ENCODE measurements at places on chromosomes 3 and 15.

- DNase-seq = peak; percentile 86
Observed at GRCh38 chr15:44207643-44208042, 12.6 kb upstream of the FRMD5 start.

DNA sequence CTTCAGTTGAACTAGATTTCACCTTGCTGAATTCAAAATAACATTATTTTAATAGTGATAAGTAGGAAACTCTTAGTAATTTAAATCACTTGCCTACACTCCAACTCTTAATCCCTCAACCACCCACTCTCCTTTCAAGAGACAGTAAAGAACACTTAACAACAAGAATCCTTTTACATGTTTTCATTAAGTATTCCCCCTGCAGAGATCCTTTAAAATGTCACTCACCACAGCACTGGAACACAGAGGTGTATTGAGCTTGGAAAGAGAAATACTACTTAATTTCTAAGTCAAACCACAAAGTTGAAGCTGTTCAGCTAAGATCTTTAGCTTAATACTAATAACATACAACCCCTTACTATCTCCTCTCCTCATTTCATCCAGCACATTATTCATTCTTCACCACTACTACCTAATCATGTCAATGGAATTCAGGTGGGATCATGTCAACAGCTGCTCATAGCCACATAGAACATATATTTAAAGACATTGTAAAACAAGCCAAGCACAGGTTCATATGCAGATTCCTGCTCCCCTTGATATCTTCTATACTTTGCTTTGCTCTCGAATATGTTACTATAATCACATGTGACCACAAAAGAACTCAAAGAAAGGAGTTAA, 40.5 kb downstream of the IMPG2 start:
- DNase-seq = peak; percentile 7

- no peak for DNase-seq
Observed at GRCh38 chr3:27945229-27945628, 223.1 kb upstream of the EOMES start.

DNA sequence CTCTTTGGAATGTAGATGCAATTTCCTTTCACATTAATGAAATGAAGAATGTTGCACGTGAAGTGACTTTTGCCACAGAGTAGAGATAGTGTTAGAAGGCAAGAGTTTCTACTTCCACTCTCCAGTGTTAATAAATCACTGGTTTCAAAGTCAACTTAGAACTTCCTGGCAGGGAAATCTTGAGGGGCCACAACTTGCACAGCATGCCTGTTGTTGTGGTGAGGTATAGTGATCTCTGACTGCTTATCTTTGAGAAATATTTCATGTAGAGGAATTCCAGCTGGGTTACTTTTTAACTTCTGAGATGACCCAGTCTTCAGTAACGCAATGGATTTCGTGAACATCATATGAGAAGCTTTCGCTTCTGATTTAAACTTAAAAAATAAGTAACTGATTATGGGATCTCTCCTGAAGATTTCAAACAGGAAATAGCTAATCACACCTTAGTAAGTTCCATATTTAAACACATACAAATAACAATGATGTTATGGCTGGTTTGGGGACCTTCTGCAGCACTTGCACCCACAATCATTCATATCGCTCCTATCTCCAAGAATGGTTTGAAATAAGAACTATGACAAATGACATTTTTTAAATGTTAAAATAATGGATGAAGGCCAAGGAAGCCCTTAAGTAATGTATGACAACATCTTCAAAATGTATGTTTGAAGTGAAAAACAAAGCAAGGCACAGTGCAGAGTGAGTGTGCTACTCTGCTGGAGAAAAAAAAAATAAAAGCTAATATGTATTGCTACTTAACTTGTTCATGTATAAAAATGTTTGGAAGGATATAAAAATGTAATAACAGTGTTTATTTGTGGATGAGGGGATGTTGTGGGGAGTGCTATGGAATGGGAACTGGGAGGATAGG, 726.5 kb upstream of the NECTIN3 start:
- DNase-seq = peak; percentile 8

GRCh38 chr15:39191871-39192291, 389.0 kb upstream of the THBS1 start:
- DNase-seq = peak; percentile 87

GRCh38 chr3:46934498-46935167, 41.9 kb downstream of the CCDC12 start:
- no peak for DNase-seq

DNA sequence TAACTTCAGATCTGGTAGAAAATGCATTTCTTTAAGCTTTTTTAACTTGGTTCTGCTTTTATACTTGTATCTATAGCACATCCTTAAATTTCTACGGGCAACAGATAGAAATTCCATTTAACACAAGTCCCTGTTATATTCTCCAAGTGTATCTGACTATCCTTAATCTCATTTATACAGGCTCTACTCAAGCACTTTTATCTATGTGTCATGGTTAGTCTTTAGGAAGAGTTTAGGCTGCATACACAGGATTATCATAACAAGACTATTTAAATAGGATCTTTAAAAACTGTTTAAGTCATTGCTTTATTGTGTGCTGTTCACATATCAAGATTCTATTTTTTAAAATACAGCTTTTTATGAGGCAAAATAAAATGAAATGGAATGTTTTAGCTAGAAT, 52.7 kb downstream of the SETD5 start:
- DNase-seq = no peak

DNA sequence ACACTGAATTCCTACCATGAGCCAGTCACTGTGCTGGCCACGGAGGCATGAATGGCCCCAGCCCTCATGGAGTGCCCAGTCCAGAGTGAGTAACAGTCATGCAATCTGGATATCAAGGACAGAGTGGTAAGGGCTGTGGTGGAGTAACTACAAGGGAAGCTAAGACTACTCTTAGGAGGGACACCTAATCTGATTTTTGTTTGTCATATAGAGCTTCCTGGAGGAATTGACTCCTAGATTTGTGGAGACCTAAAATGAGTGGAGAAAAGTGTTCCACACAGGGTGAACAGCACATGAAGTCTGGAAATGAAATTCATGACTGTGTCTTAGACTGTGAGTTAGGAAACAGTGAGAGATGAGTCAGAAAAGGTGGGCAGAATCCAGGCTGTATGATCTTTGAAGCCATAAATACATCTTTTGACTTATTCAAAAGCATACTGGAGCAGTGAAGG, 219.9 kb downstream of the NFKBIZ start:
- peak; percentile 78 for DNase-seq

GRCh38 chr3:146416366-146416765, 53.0 kb downstream of the PLSCR2 start:
- no peak for DNase-seq

All from fibroblast of skin of right biceps (primary cell).